Right ventricle myocardium superior (tissue), 1 donor: ENCODE measurements at places on chromosomes 5 and 9.

GRCh38 chr5:83133797-83134196 is 56.5 kb downstream of the XRCC4 start:
- DNase-seq = no peak

DNA sequence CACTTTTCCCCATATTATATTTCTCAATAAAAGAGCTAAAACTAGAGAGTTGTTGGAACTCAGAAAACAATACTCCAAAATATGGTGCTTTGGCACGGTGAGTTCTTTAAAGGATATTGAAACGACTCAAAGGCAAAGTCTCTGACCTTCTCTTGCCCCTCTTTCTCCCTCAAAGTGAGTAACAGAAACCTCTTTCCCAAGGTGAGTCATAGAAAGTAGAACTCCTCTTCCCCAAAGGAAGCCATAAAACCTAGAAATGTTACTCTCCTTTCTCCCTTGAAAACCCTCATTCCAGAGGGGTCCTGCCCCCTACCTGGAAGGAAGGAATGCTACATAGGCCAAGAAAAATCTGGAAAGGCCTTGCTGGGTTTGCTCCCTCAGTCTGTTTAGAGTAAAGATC is 47.5 kb downstream of the RAPGEF6 start:
- no peak for DNase-seq

DNA sequence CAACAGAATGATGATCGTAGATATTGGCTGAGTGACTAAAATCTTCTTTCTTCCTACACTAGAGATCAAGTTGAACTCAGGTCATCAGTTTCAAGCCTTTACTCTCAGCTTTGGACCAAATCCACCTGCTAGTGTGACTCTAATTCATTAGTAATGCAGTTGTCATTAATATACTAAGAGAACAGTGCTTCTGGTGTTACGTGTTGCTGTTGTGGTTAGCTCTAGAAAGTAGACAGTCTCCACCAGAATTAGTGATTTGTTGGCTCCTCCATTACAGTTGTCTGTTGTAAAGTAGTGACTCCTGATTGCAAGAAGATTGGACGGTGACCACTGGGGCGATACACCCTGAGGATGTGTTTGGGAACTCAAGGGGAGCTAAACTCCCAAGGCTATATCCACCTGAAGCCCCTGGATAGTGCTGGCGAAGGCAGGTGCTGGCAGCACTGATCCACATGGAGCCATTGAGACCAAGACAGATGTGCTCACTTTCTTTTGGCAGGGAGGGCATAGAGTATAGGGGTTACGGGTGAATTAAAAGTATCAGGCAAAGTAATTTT is 3.1 kb downstream of the CAMK4 start:
- no peak for DNase-seq

- DNase-seq = no peak
These were observed 120.7 kb upstream of the MVB12B start for GRCh38 chr9:126205845-126206498.

GRCh38 chr9:108606401-108606800 is 249.4 kb downstream of the ACTL7B start:
- no peak for DNase-seq

GRCh38 chr5:115284021-115284420 is 12.4 kb downstream of the CCDC112 start:
- DNase-seq = no peak
